ENCODE measurements at places on chromosomes 12 and 14.

- no peak for DNase-seq
Measured at GRCh38 chr12:45357539-45358417, 141.9 kb downstream of the ANO6 start.

- DNase-seq, result no peak
Measured at GRCh38 chr12:30602678-30603077, 93.0 kb downstream of the IPO8 start.

DNA sequence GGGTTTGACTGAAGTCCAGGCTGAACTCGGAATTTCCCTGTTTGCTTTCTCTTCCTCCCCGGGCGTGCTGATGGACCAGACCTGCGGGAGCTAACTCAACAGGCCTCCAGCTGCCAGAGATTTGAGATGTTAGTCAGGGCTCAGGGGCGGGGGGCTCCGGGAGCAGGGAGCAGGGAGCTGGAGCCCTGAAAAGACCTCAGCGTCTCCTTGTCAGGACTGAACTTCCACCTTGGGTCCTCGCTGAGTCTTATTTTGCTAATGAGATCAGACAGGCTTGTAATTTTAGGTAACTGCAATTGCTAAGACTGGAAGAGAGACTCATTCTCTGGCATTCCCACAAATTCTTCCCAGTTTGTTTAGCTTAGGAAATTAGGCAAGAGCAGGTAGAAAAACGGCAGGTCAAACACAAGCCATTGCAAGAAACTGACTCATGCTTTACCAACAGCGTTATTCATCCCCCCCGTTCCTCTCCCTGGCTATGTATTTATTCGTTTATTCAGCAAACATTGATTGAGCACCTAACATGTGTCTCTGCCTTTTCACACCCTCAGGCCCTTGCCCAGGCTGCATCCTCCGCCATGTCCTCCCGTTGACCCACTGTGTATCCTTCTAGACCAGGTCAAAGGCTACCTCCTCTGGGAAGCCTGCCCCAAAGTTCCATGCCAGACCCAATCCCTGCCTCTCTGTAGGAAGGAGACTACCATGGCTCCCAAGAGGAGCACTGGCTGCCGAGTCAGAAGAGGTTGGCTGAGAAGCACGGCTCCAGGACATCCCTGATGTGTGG, 80.4 kb upstream of the DIO3 start:
- DNase-seq, result peak; percentile 89

GRCh38 chr12:65634626-65635331, 189.5 kb upstream of the HMGA2 start:
- DNase-seq, result no peak

DNA sequence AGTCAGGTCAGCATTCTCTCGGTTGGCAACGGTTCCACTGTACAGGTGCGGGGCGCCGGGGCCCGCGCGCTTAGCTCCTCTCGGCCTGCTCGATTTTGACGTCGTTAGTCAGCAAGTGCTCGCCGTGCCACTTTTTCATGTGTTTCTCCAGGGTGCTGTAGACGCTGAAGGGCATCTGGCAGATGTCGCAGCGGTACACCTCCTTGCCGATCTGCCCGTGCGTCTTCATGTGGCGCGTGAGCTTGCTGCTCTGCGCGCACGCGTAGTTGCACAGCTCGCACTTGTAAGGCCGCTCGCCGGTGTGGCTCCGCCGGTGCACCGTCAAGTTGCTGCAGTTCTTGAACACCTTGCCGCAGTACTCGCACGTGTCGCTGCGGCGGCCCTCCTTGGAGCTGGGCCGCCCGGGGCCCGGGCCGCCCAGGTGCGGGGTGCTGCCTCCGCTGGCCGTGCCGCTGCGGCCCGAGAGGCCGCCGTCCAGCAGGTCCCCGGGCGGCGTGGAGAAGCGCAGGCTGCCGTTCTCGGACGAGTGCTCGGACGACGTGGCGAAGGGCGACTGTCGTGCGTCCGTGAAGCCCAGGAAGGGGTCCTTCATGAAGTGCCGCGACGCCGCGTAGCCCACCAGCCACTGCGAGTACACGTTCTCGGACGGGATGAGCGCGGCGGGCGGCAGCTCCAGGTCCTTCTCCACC, 97.8 kb downstream of the BCL11B start:
- no peak for DNase-seq

DNA sequence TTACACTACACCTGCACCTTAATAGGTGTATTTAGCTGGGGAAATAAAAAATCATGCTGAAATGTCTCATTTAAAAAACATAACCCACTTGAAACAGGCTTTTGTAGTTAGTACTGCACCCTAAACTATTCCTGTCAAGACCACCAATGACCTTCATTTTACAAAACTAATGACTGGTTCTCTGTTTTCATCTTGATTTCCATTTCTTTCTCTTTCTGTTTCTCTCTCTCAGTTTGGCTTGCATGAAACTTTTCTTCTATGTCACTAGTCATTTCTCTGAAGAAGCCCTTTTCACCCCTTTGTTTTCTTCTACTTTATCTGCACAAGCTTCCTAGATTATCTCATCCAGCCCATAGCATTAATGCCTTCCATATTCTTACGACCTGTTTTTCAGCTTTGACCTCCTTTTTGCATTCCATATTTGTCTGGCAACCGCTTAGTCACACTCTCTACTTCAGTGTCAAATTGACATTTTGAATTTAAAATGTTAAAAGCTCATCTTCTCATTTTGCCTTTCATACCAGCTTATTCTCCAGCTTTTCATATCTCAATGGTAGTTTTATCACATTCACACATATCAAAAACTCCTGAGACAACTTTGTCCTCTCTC, 32.7 kb upstream of the KLRF1 start:
- DNase-seq, result no peak

- no peak for DNase-seq
Measured at GRCh38 chr12:123131291-123131832, 19.5 kb downstream of the PITPNM2 start.

- no peak for DNase-seq
Measured at GRCh38 chr14:72237722-72238666, 305.8 kb downstream of the RGS6 start.

DNA sequence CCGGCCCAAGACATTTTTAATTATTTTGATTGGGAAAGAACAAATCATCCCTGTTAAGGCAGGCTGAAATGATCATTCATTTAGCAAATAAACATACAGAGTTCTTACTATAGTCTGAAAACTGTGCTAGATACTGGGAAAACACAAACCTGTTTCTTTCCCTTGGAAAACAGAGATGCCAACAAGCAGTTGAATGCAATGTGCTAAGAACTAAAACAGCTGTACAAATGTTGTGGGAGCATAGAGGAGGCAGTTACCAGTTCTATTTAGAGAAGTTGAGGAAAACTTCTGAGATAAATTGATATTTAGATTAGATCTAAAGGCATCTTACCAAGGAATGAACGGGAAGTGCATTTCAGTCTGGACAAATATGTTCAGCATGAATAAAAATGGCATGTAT, 3.2 kb upstream of the NECAP1 start:
- DNase-seq, result no peak
